ENCODE measurements at places on chromosomes 11 and 22.

DNA sequence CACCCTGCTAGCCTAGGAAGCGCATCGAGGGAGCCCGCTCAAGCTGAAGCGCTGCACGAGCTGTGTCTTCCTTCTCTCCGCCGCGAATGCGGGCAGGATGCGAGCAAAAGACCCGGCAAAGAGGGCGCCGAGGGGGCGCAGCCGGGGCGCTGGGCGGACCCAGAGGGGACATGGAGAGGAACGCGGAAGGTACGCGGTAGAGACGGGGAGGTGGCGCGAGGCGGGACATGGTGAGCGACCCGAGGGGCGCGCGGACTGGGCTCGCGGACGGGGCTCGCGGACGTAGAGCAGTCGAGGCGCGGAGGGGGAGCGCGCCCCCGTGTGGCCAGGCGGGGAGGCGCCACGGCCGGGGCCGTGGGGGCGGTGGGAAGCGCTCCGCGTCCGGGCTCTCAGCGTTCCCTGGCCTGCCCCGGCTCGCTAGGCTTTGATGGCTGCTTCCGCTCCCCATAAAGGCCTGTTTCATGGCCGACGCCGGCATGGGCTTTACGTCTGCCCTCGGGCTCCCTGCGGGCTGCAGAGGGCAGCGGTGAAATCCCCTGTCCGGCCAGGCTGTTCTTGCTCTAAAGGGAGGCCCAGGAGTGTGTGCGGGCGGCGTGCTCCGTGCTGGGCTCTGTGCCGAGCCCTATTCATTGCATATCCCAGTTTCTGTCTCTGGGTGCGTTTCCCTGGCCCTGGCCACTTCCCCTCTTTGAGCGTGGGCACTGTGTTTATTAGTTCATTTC is 31.2 kb upstream of the TRIM29 start:
- DNase-seq: no peak

DNA sequence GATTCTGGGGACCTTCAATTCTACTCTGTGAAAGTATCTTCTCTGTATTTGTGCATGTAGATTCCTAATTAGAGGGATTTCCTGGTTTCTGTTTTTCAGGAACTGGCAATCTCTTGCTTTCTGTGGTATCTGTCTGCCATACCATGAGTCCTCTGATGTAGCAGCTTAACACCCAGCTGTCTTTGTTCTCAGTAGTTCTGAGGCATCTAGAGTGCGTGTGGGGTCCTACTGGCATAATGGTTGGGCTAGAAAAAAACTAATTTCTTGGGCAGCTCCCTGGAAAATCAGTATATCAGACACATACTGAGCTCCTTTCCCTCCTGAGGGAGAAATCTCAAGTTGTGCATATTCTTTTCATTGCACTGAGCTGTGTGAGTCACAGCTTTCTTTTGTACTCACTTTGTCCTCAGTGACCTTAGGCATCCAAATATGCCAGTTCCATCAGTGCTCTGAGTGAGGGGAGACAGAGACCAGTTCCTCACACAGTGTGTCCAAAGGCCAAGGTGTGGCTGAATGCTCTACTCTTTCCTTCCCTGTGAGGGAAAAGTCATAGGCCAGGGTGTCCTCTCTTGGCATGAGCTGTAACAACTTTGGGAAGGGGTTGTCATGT is 35.5 kb upstream of the SLC22A24 start:
- DNase-seq: no peak

DNA sequence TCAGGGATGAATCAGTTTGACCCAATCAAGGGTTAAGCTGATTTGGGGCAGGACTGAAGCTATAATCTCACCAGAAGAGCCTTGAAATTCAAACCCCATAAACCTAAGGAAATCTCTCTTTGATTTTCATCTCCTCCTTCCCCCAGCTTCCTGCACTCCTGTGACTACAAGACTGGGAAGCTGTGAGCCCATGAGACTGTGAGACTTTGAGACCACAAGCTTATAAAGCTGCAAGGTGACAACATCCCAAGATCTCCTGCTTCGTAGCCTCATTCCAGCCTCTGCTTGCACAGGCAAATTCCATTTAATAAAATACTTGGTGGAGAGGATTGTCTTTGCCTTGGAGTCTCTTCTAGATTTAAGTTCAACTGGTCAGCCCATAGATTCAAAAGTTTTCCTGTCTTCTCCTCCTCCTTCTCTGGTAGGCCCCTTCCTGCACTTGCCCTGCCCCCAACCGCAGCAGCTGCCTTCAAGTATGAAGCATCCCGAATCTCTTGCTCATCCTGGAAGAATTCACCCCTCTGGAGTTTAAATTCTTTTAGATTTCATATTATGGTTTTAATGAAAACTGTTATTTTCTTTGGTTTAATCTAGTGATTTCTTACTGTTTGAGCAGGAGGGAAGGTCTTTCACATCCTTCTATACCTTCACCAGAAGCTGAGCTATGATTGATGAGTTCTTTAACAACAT is 42.1 kb downstream of the PAMR1 start:
- DNase-seq: no peak

DNA sequence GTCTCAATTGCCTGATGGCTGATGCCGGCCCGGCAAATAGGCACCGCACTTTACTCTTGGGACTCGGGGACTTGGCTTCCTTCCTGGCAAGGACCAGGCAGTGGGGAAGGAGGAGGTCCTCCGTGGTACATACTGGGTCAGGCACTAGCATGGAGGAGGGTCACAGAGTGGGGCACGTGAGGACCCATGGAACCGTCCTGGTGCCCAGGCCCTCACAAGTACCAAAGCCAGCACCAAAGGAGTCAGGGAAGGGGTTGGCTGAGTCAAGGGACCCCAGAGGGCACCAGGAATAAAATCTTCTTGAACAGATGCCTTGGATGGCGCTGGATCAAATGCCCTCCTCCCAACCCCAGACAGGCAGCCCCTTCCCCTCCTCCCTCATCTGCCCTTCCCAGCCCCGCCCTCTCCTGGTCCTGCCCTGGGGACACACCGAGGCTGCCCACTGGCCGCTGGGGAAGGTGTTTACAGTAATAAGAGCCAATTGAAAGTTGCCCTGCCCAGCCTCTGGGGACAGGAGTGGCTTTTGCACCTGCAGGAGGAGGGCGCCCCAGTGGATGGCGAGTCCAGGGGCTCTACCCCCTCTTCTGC is 5.6 kb upstream of the CARNS1 start:
- no peak for DNase-seq

DNA sequence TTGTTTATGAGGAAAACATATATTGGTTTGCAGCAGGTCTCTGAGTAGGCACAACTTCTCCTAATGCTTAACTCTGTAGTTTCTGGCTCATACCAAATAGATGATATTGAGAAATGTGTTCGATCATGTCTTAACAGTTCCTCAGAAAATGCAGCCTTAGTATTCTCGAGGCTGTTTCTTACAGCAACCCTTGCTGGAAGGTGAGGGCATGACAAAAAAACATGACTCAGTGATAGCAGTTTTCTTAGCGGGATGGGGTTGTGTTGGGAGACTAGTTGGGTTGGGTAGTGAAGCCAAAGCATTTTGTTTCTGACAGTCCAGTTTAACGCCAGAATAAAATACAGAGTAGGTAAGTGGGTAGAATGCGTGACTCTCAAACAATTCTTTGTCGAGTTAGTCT is 94.7 kb upstream of the PARVA start:
- DNase-seq: no peak

- no peak for DNase-seq
These were observed 602.6 kb downstream of the NTM start for GRCh38 chr11:131973061-131973460.

DNA sequence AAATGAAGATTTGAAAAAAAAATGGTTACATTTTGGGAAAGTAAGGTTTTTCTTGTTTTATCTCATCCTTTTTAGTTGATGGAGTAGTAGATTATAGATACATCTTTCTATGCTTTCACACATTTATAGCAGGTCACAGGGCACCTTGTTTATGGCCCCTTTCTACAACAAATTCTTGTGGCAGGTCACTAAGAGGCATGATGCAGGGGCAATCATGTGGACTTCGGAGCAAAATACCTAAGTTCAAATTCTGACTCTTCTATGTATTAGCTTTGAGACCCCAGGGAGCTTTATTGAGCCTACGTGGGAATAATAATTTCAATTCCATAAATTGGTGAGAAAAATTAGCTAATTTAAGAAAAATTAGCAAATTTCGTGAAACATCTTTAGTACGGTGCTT is 177.4 kb downstream of the DSCAML1 start:
- no peak for DNase-seq

GRCh38 chr22:19909350-19910179 is 32.0 kb upstream of the COMT start:
- peak; percentile 56 for DNase-seq

DNA sequence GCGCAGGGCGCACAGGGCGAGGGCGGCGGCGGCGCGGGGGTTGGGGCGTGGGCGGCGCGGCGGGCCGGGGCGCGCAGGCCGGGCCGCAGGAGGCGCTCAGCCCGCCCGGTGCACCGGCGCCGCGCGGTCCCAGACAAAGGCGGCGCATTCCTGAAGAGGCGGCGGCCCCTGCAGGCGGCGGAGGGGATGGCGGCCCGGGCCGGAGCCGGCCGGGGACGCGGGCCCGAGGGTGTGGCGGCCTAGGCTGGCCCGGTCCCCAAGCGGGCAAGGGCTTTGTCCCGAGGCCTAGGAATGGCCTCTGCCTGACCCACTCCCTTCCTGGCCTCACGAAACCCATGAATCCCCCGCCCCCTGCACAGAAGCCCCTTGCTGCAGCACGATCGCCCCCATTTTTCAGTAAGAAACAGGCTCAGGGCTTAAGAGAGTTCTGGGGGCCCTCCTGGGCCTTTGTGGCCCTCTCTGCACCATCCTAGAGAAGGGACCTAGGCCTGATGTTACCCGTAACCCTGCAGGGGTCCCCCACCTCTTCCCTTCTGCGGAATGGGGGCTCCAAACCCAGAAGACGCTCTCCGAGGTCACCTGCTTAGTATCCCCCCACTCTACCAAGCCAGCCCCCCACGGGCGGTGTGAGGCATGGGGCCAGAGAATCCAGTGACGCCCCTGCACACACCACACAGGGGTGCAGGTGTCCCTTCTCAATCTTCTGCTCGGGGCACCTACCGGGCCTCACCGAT is at the start of gene RTN4R:
TSS of gene RTN4R (minus strand) at position 40 of the 734 bp plus-strand sequence. CDS start 226 bp downstream, outside the sequence.
- peak; percentile 29 for DNase-seq

- DNase-seq: no peak
These were observed 36.4 kb downstream of the RAB30 start for GRCh38 chr11:83035070-83035854.

- DNase-seq: no peak
These were observed 2.4 kb downstream of the TRMT112 start for GRCh38 chr11:64314805-64315561.

DNA sequence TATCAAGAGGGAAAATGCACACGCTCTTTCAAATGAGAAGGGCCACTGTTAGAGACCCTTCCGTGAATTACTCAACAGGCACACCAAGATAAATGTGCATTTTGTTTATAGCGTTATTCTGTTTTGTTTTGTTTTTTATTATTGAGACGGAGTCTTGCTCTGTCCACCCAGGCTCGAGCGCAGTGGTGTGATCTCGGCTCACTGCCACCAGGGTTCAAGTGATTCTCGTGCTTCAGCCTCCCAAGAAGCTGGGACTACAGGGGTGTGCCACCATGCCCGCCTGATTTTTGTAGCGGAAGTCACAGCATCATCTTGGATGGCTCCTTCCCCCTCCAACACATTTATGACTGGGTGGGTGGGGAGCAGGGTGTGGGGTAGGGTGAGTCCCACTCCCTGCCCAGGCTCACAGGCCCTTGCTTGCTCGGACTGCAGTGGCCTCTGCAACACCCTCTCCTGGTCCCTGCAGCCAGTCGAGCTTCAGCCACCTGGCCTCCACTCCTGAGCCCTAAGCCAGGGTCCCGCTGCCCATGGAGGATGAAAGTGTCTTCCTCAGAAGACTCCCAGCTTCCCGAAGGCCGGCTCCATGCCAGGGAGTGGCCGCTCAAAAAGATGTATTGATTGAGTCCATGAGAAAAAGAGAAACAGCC is 68.0 kb downstream of the RTL6 start:
- no peak for DNase-seq

DNA sequence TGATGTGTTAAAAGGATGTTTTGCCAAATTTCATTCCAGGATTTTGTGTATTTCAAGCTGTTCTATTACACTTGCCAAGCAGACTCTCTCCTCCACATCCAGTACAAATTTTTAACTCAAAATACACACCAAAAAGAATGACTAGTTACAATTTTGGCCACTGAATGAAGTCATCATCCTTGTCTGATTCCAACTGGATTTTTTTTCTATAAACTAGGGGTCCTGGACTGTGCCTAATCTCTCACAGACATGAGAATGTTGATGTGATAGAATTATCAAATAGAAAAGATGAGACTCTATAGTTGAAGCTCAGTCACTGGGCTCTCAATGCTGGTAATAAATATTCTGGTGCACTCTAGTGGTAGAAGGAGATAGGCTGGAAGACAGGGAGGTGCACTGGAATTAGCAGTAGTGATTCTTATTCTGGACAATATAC is 85.8 kb downstream of the FANCF start:
- DNase-seq: no peak

GRCh38 chr11:89487016-89487415 is 4.2 kb downstream of the NOX4 start:
- DNase-seq: no peak

DNA sequence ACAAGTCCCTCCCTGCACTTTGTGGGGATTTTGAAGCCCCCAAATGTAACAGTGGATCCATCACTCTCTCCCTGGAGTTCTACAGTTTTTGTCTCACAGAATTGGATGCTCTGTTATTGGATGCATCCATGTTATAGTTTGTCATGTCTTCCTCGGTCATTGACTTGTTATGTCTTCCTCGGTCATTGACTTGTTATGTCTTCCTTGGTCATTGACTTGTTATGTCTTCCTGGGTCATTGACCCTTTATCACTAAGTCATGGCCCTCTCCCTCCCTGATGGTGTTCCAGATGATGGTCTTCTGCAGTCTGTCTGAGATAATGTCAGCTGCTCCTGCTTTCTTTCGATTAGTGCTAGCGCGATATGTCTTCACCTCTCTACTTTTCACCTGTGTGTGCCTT is 981.5 kb downstream of the BRD1 start:
- DNase-seq: no peak

DNA sequence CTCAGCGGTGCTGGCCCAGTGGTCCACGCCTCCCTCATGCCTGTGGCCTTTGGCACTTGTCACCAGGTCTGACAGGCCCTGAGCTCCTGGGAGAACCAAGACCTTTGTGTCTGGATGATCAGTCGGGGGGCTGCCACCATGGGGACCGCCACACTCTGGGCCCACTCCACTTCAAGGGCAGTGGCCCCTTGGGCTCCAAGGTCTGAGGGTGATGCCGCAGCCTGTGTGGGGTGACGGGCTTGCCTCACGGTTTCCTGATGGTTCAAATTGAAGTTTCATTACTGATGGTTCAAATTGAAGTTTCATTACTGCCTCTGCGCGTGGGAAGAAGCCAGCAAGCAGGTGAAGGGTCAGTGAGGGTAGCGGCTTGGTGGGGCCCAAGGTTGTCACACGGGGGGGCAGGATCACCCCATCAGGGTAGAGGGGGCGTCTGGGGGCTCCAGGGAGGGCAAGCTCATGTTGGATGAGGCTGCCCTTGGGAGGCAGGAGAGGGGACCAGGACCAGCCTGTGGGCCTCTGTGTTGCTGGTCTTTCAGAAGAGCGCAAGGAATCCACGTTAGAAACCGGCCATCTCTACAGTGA is 27.5 kb downstream of the TRMU start:
- no peak for DNase-seq

- DNase-seq: peak; percentile 98
These were observed 58.7 kb upstream of the SLN start for GRCh38 chr11:107770551-107770951.
